ENCODE measurements at places on chromosomes 13 and 19.

- DNase-seq, result no peak
These were observed 26.3 kb downstream of the EPS15L1 start for GRCh38 chr19:16445238-16446107.

DNA sequence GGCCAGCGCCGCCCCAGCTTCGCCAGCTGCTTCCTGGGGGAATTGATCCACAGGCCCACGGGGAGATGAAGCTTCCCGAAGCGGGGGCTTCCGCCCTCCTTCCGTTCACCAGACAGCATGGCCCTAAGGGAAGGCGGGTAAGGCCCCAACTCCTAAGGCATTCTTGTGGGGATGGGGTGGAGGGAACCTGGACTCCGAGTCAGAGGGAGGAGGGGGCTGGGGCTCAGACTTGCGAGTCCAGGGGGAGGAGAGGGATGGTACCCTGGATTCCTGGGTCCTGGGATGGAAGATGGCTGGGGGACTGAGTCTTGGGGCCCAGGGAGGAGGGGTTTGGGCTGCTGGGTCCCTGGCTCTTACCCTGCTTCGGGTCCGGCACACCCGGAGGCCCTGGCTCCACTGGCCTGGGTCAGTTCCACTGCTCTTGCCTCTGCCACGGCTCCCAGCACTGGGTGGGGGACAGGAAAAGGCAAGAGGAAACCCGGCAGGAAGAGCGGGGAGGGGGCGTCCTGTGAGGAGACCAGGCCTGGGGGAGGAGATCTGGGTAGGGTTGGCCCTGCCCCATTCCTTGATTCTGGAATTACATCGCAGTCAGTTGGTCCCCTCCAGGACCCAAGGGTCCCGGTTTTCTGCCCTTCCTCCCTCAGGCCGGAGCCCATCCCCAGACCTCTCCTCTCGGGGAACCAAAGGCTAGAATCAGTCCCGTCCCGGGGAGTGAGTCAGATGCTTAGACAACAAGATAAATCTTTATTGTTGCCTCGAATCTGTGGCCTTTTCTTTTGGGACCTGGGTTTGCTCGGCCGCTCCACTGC is at the start of gene RASIP1:
RASIP1 (minus strand) TSS at position 447 of the 809 bp plus-strand sequence; CDS start at position 119, 328 bp downstream.
- DNase-seq, result no peak

DNA sequence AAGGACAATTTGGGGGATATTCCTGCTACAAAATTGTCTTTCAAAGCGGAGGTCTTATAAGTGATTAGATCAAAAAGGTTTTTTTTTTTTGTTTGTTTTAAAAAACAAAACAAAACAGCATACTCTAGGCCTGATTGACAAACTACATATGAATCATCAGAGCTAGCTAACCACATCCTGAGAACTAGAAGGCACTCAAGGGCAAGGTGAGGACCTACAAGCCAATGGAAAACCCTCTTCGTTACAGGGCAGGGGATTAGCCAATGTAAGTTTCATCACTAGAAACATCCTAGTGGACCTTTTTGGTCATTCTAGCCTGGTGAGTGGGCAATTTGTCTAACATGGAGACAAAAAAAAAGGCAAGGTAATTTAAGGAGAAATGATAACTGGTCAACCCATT is 428.6 kb downstream of the RFC3 start:
- DNase-seq, result no peak

DNA sequence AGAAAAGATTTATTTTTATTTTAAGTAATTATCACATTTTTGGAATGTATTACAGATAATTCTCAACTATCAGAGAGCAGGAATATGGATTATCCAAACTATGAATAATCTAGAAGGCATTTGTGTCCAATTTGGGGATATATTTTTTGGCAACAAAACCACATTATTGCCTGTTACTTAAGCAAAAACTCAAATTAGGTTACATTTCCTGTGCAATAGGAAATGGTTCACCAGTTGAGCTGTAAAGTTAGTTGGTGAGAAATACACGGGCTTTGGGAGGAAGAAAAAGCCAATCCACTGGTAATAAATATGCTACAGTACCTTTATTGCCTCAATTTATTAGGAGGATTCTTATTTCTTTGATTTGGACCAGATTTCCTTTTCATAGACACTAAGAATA is 1075.2 kb downstream of the PCDH9 start:
- no peak for DNase-seq

DNA sequence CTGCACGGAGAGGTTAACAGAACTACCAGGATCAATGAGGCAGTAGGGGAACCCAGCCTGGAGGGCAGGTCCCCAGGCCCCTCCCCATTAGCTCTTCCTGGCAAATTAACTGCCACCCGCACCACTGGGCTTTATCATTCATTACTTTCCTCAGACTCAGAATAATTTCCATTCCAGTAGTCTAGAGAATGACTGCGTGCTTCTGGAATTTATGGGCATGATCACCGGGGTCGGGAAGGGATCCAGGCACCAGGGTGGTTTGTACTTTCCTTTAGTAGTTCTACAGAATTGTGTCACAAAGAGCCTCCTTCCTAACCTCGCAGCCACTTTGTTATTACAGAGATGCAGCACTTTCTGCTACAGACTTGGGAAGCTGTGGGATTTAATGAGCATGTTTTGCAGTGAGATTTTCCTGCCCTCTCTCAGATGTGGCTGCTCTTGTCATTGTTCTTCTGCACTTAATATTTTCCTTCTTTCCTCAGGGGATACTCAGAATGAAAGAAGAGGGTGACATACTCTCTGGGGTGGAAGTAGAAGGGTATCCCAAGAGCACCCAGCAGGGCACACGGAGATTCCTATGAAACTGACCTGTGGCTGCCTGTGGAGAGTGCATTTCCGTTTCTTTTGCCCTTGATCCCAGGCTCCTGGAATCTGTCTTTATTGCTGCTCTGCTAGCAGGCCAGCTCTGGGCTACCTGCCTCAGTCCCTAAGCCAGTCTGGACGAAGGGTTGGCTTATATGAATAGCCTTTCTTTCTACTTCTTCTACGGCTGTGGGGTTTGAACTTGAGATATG is 285.0 kb upstream of the SLC10A2 start:
- DNase-seq, result no peak
